Sigmoid colon (tissue), 7 donors: ENCODE measurements at places on chromosomes 4 and X. TPM values are rescaled to one million over a fixed set of nuclear protein-coding genes. Genes with fewer than 3 reads are reported as not detected.

PAGE2B gene
- total RNA-seq, result not detected

DNA sequence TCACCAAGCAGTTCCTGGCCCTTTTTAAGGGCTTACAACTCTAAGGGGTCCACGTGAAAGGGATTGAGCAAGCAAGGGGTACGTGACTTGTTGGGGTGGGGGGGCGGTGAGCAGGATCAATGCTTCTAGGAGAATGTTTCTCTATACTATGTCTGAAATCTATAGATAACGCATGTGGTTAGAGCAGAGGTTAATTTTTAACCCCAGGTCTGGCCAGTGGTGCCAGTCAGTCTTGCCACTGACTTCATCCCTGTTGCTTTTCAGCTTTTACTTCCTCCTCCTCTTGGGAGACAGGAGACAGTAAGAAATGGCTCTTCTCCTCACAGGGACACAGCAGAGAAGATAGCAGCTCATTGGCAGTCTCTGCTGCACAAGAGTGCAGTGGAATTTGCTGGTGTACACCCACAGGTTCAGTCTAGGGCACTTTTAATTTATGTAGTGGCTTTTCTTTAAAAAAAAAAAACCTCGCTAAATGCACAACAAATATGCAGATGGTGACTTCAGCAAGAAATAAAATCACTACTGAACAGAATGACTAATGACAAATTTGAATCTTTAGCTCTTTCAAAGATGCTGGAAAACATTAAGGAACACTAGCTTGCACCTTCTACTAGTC, 190.5 kb downstream of the CCNG2 start:
- no peak for DNase-seq

GRCh38 chrX:8289523-8289922, 118.5 kb upstream of the VCX2 start:
- DNase-seq, result no peak

- no peak for DNase-seq
These were observed 321.2 kb downstream of the CAMK2D start for GRCh38 chr4:113440371-113440770.

AVPR2 gene
- total RNA-seq, result 2.2 TPM

DNA sequence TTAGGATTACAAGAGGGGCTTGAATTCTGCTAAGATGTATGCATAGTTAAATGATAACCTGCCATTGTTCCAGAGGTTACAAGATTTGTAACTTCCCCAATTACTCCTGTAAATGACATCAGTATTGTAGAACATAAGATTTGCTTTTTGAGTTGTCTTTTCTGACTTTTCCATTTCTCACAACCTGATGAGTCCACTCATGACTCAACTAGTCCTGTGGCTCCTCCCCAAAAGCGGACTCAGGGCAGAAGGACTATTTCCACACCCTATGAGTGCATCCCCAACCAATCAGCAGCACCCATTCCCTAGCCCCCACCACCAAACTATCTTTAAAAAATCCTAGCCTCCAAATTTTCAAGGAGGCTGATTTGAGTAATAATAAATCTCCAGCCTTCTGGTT, 54.7 kb downstream of the HOPX start:
- DNase-seq, result no peak

GPR173 gene
- 1.8 TPM for total RNA-seq

GRCh38 chr4:146930673-146931072, 15.0 kb downstream of the TTC29 start:
- no peak for DNase-seq

DNA sequence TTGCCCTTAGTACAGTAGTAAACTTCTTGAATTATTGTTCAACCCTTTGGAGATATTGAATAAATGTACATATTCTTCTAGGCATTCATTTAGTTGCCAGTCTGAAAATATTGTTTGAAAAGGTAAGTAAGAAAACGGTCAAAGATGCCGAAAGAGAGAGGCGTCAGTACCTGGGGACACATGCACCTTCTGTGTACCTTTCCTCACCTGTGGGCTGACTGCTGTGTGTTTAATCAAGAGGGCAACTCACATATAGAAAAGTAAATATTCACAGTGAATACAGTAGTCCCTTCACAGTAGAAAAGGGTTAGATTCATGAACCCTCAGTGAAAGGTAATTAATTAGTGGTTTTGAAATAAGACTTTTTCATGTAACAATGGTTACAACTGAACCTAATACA, 6.9 kb downstream of the ANXA10 start:
- DNase-seq, result no peak

DNA sequence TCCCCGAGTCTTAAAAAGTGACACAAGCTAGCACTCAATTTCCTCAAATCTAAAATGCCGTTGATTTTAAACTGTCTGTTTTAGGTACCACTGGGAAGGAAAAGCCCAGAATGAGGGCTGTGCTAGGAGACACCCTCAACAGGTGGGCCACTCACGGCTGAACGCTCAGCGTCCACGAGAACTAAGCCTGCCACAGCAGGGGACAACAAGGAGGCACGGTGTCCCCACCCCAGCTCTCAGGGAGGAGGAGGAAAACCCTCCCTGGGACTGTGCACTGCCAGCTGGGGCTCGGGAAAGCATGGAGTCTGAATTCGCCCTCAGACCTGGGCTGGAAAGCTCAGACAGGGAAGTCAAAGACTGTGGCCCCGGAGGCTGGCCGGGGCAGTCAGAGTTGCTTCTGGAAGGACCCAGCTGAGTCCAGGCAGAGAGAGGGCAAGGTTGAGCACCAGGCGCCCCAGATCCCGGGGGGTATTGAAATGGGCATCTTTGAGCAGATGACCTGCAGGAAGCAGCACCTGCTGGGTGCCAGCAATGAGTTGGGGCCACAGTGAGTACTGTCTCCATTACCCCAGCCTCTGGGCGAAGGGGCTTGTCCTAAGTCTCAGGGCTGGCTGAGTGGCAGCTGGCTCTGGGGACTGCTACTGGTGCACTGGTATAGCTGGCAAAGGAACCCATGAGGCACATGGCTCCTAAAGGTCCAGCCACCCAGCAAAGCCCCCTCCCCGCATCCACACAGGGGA, 769 bp upstream of the CPZ start:
- no peak for DNase-seq

GRCh38 chrX:136880003-136880451, 498 bp downstream of the RBMX start:
- DNase-seq, result no peak

- DNase-seq, result no peak
These were observed 274.6 kb downstream of the NAF1 start for GRCh38 chr4:162891788-162892707.

DNA sequence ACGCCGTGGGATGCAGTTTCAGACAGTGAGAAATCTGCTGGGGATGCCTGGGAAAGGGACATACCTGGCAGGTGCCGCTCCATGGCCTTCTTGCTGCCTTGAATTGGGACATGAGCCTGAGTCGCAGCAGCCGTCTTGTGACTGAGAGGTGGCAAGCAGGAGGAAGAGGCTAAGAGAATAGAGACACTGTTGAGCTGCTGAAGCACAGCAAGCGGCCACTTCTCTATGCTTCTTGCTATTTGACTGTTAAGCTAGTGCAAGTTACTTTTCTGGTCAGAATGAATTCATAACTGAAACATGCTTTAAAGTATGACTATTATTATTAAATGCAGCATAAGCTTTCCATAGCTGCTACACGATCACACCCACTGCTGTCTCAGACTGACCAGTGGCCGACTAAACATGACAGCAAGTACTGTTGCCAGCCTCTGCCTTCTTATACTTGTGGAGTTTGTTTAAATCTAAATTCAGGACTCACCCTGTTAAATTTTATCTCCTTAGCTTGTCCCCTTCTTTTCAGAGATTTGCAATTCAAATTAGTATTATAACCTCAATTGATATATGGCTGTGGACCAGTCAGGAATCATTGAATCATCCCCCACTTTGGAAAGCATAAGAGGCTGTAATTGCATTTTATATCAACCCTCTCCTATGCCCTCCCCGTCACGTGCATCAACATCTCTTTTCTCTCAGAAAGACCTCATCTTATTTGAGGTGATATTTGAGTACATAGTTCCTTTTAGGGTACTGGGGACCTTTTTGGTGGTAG, 24.8 kb upstream of the ACSL1 start:
- no peak for DNase-seq

GRCh38 chr4:121789960-121790829, 10.9 kb upstream of the EXOSC9 start:
- no peak for DNase-seq

MAGEE2 gene
- not detected for total RNA-seq

DNA sequence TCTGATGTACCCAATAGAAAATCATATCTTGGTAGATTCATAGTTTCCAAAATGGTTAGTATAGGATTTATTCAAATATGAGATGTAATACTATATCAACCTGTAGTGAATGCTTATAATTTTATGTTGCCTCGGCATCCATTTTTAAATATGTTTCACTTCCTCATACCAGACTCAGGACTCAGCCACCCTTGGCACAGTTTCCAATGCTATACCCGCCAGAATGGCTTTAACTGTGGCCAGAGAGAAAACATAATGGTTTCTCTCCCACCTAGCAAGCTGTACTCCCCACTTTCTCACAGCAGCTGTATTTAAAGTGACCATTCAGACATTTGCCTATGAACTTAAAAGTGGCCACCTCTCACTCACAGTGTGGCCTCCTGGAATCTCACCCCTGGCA, 466.6 kb upstream of the PABPC4L start:
- no peak for DNase-seq

GYPE gene
- not detected for total RNA-seq

PCYT1B gene
- 0.71 TPM for total RNA-seq
